ENCODE measurements at places on chromosomes 16 and 17.
A peak's percentile ranks its signal among the peaks of the same experiment; 100 is the strongest.

- peak; percentile 68 for DNase-seq
Measured at GRCh38 chr17:28599311-28600184, 723 bp upstream of the SPAG5 start.

DNA sequence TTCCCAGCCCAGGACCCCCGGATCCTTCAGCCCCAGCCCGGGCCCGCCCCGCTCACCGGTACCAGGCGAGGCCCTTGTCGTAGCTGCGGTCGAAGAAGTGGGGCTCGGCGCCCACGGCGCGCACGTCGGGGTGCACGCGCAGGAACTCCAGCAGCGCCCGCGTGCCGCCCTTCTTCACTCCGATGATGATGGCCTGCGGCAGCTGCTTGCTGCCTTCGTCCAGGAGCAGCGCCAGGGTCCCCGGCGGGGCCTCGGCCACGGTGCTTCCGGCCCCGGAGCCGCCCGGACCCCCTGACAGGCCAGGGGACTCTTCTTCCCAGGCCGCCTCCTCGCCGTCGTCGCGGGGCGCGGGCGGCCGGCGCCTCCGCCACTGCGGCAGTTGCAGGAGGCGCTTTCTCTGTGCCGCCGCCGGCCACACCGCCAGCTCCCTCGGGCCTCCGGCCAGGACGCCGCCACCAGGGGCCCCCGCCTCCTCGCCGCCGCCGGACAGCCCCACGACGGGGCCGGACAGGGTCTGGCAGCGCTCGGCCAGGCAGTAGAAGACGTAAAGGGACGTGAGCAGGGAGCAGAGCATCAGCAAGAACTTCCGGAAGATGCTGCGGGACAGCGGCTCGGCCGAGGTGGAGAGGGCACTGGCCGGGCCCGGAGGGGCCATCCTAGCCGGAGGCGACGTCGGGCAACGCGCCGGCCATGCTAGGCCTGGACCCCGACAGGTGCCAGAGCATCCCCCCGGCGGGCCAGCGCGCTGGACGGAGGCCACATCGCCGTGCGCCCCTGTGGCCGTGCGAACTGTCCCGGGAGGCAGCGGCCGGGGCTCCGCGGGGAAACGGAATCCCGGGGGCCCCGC, 1.0 kb downstream of the HS3ST3A1 start:
- no peak for DNase-seq

DNA sequence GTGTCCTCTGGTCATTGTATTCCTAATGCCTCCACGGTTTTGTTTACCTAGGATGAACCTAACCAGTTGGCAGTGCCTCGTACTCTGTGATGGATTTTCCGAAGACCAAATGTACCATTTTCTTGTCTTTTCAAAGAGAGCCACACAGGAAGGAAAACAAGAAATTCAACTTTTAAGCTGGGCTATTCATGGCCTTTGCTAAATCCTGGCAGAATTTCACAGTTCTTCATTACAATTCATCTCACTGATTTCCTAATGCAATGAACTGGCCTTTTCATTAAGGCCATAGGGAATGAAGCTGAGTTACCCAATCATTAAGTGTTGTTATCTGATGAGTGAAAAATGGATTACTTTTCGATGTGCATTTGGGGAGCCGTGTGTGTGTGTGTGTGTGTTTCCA, 7.9 kb upstream of the KCNJ16 start:
- DNase-seq, result no peak

DNA sequence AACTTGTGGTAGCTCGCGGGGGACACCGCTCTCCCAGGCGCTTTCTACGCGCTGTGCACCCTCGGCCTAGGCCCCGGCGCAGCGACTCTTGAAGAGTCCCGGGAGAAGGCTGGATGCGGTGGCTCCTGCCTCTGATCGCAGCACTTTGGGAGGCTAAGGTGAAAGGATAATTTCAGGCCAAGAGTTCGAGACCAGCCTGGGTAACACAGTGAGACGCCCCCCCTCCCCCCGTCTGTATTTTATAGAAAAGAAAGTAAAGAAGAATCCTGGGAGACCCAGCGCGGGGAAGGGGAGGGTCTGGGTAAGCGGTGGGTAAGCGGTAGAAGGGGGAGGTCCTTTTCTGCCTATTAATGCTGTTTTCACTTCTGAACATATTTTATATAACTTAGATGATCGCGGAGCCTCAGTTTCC, 486 bp upstream of the PLLP start:
- no peak for DNase-seq

DNA sequence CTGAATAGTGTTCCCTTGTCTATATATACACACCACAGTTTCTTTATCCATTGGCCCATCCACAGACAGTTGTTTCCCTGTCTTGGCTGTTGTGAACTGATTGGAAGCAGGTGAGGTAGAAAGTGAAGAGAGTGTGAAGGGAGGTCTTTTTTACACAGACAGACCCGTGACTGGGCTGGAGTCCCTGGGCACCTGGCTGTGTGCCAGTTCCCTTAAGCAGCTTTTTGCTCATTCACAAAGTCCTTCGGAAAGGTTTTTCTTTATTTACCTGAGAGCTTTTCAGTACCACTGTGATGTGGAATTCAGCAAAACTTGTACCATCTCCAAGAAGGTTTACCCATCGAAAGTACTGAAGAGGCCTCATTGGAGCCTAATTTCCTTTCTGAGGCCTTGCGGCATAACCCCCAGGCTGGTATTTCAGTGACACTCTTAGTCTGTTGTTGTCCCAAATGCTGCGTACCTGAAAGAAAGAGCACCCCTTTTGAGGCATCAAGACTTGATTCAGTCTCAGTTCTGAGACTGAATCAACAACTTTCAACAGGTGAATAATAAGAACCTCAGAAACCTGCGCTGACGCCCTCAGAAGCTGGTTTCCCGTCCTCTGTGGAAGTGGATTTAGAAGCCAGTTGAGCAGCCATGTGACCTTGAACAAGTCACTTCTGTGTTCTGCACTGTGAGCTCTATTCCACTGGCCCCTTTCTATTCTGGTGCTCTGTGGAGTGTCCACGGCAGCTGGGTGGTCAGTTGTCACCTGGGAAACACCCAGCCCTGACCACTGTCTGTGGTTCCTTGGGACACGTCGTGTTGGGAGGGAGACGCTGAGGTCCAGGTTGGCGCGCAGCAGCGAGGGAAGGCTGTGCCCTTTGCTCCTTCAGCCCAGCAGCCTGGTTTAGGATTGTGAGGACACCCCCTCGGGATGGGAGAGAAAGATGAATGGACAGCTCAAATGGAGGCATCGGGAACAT, 53.9 kb upstream of the CRISPLD2 start:
- no peak for DNase-seq

DNA sequence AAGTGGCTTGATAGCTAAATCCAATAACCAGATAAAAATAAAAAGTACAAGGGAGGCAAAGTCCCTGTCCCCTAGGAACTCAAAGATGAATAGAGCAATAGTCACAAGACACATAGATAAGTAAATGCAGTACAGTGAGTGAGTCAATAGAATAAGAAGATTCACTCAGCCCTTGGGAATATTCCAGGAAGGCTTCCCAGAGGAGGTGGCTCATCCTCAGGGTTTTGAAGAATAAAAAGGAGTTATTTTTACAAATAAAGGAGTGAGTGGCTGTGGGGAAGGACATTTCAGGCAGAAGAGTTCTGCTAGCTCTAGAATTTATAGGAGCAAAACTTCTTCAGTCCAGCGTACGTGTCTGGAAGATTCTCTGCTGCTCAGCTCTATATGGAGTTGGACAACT, 177.4 kb upstream of the SDK2 start:
- DNase-seq, result no peak

DNA sequence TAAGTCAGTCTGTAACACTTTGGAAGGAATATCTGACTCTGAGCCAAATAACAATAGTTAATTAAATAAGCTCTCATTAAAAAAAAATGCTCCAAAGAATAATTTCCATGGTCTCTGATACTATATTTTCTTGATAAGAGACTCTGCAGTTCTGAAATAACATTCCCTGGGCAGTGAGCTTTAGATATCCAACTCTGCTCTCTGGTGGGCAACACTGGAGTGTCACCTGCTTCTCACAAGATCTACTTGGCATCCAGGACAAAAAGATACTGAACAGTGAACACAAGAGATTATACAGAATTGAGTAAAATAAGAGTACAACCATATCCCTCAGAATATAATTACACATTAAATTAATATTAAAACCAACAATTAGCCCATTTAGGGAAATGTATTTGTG, 13.7 kb downstream of the BLMH start:
- peak; percentile 5 for DNase-seq

GRCh38 chr17:45396496-45397205, 36.0 kb downstream of the ARHGAP27 start:
- no peak for DNase-seq

- no peak for DNase-seq
Measured at GRCh38 chr16:55447231-55447630, 31.8 kb upstream of the MMP2 start.

DNA sequence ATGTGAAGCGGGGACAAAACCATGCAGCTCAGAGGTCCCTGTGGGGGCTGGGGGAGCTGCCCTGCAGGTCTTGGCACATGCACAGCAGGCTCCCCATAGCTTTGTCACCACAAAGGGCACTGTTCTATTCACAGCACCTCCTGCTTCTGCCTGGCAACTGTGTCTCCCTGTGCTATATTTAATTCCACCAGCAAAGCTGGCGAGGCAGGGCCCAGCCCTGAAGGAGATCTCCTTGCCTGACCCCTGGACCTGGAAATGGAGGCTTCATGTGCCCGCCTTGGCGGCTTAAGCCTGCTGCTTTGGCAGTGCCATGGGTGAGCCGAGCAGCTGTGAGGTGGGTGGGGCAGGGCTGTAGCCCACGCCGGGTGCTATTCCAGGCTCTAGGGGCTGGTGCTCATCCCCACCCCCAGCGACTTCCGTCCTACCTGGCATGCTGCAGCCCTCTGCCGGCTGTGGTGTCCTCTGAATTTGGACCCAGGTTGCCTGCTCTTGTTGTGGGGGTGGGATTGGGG, 6.8 kb downstream of the LDHD start:
- DNase-seq, result no peak

DNA sequence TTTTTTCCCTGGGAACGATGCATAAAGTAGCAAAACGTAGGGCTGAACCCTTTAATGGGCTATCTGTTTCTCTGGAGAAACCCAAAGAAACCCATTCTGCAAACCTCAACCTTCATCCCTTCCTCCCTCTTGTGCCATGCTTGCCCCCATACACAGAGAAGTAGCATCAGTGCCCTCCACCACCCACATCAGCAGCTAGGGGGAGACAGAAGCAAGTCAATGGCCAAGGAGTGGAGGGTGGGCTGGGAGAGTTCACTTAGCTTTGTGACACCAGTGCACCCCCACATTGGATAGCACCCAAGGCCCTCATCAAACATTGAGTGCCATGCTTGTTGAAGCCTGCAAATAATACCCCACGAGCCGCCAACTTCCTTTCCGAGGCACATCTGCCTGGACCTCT, 282.4 kb downstream of the ABCC12 start:
- DNase-seq, result no peak

GRCh38 chr16:10849736-10850477, 27.1 kb upstream of the CIITA start:
- DNase-seq, result no peak

- no peak for DNase-seq
Measured at GRCh38 chr17:79861413-79862216, 22.4 kb upstream of the CBX4 start.

DNA sequence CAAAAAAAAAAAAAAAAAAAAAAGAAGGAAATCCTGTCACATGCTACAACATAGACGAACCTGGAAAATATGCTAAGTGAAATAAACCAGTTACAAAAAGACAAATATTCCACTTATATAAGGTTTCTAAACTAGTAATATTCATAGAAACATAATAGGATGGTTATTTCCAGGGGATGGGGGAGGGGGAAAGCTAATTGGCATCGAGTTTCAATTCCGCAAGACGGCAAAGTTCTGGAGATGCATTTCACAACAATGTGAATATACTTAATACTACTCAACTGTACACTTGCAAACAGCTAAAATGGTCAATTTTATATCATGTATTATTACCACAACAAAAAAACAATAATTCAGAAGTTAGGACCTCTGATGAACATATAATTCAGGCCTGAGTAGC, 37.9 kb upstream of the ABCA9 start:
- DNase-seq, result no peak

GRCh38 chr17:65449495-65449894, 112.0 kb downstream of the AXIN2 start:
- DNase-seq, result no peak

DNA sequence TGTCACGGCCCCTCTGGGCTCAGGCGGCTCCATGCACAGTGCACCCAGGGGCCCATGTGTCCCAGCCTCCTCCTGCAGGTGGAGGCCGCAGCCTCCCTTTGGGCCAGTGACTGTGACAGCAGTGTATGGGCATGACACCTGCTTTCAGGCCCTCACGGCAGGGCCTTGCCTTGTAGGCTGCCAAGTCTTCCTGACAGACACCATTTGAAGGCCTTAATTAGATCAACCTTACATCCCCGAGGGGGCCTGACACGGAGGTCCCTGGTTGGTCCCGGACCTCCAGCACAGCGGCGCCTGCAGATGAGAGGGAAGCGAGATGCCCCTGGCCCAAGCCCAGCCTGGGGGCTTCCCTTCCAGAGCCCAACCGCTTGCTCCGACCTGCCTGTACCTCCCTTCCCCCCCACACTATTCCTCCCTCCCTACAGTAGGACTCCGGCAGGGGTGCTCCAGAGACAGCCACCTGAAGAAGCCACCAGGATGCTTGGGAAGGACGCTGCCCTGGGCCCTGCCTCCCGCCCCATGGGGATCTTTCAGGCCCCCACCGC, 31.9 kb downstream of the BAIAP2 start:
- DNase-seq, result no peak

GRCh38 chr17:73139296-73139695, 25.5 kb upstream of the SSTR2 start:
- no peak for DNase-seq

DNA sequence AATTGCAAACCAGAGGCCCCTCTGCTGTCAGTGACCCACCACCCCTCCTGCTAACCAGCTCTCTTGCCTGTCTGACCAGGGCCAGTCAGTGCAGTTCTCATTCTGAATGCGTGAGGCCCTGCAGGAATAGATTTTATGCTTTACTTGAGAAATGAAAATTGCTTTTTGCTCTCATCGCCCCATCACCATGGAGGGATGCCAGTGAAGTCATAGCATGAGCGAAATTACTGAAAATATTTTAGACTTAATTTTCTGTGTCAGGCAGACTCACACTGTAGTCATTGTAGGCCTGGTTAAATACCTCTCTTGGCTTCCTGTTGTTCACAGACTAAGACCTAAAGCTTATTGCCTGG, 490.5 kb upstream of the CDH5 start:
- no peak for DNase-seq

DNA sequence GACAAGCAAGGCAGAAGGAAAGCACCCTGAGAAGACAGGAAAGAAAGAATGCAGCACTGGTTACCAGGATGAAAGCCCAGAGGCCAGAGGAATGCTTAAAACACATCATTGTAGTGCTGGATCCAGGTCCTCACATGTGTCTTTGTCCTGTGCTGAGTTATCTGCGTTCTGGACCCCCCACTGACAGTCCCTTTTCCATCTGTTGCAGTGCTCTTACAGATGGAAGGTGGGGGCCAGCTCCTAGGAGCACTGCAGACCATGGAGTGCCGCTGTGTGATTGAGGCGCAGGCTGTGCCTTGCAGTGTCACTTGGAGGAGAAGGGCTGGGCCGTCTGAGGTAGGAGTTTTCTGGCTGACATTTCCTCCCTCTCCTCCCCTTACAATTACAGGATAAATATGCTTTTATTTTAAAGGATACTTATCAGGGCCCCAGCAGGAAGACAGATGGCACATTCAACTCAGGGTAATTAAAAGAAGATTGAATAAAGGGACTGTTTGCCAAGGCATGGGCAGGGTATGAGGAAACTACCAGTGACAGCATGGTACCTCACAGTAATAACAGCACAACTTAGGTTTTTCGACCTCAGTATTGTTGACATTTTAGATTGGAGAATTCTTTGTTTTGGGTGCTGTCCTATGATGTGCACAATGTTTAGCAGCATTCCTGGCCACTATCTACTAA, 3.0 kb downstream of the EME1 start:
- no peak for DNase-seq

GRCh38 chr17:2218426-2218825, 85.2 kb downstream of the SMG6 start:
- DNase-seq, result no peak
